ENCODE measurements at places on chromosomes 6 and 20. TPM values are rescaled to one million over a fixed set of nuclear protein-coding genes. Genes with fewer than 3 reads are reported as not detected.

KPNA5 gene
- total RNA-seq = 8.7 TPM

RBM24 gene
- total RNA-seq = not detected

SFTA2 gene
- not detected for total RNA-seq

CPNE5 gene
- total RNA-seq = 3.0 TPM

FNDC1 gene
- 0.12 TPM for total RNA-seq

TAF8 gene
- 62.9 TPM for total RNA-seq

HLA-DOB gene
- total RNA-seq = 4.0 TPM

TRAPPC3L gene
- not detected for total RNA-seq

PAK5 gene
- total RNA-seq = not detected

EBF4 gene
- total RNA-seq = 4.0 TPM

BICRAL gene
- 12.4 TPM for total RNA-seq

COL10A1 gene
- total RNA-seq = not detected

ALDH5A1 gene
- total RNA-seq = 10.5 TPM

RIPOR3 gene
- total RNA-seq = 0.08 TPM

SRSF12 gene
- total RNA-seq = 0.48 TPM

INSM1 gene
- 7.0 TPM for total RNA-seq

LHFPL5 gene
- not detected for total RNA-seq

ASIP gene
- not detected for total RNA-seq

SPEF1 gene
- not detected for total RNA-seq

IRAK1BP1 gene
- total RNA-seq = 0.68 TPM

HSPA12B gene
- total RNA-seq = not detected

TCEA2 gene
- 21.9 TPM for total RNA-seq

LY6G5C gene
- 4.1 TPM for total RNA-seq

Data from activated naive CD4-positive, alpha-beta T cell treated with anti-CD3 and anti-CD28 coated beads, Interleukin-2, amount 50 U/mL, for 72 hours (primary cell).